ENCODE measurements at places on chromosomes 7 and 10. TPM values are rescaled to one million over a fixed set of nuclear protein-coding genes. Genes with fewer than 3 reads are reported as not detected.

HOXA3 gene
- 4.5 TPM for total RNA-seq

- no peak for DNase-seq
Measured at GRCh38 chr7:30503274-30504212, 1.1 kb downstream of the GGCT start.

DNA sequence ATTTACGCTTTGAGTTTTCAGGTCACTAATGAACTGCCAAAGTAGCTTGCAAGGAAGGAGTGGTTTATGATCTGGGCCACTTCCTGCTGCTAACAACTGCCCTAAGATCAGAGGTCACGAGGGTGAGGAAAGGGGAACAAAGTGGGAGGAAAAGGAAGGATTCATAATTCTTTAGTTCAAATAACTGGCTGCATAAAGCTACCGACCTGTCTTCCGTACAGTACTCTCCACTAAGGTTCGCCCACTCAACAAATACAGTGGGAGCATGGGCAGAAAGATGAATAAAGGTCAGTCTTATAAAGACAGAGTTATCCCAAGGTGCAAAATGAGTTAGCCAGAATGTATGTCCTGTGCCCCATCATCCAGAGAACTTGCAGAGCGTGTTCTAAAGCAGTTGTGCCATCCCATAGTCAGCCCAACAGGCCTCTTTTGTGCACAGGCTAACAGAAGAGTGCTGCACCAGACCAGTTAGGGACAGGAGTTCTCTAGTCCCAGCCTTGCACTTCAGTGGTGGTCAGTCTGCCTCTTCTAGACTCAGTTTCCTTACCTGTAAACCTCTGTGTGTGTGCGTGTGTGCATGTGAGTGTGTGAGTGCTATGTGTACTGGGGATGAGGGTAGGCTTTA lies 65.9 kb downstream of the CREB3L2 start:
- DNase-seq, result no peak

DNA sequence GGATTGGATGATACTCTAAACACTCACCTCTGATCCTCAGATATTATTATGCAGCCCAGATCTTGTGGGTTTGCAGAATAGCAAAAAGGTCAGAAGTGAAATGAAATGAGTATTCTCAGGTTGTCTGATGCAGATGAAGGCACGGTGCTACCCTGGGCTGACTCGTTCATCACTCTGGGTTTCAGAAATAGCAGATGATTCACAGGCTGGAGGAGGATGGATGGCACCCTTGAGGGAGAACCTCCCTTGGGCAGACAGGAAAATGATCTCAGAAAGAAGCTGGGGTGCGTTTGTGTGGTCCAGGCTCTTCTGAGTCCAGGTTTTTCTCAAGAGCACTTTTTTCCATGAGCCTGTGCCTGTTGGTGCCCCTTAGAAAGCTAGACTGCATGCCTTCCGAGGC lies 515.8 kb upstream of the MKI67 start:
- DNase-seq, result no peak

AS3MT gene
- 4.0 TPM for total RNA-seq

GTPBP10 gene
- 9.4 TPM for total RNA-seq

- no peak for DNase-seq
Measured at GRCh38 chr10:13827076-13827797, 240.5 kb downstream of the PRPF18 start.

GRCh38 chr10:74658511-74658910 lies 167.9 kb upstream of the KAT6B start:
- DNase-seq, result no peak

DNA sequence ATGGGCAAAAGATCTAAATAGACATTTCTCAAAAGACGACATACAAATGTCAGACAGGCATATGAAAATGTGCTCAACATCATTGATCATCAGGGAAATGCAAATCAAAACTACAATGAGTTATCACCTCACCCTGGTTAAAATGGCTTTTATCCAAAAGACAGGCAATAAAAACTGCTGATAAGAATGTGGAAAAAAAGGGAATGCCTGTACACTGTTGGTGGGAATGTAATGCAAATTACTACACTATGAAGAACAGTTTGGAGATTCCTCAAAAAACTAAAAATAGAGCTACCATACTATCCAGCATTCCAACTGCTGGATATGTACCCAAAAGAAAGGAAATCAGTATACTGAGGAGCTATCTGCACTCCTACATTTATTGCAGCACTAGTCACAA lies 18.0 kb downstream of the GSDME start:
- no peak for DNase-seq

NKX2-3 gene
- 0.63 TPM for total RNA-seq

TFPI2 gene
- total RNA-seq, result 181 TPM

- DNase-seq, result no peak
Measured at GRCh38 chr7:32043688-32044087, 26.5 kb downstream of the PDE1C start.

Data from omental fat pad (tissue), 4 donors.